ENCODE measurements at places on chromosomes 12 and 14.

DNA sequence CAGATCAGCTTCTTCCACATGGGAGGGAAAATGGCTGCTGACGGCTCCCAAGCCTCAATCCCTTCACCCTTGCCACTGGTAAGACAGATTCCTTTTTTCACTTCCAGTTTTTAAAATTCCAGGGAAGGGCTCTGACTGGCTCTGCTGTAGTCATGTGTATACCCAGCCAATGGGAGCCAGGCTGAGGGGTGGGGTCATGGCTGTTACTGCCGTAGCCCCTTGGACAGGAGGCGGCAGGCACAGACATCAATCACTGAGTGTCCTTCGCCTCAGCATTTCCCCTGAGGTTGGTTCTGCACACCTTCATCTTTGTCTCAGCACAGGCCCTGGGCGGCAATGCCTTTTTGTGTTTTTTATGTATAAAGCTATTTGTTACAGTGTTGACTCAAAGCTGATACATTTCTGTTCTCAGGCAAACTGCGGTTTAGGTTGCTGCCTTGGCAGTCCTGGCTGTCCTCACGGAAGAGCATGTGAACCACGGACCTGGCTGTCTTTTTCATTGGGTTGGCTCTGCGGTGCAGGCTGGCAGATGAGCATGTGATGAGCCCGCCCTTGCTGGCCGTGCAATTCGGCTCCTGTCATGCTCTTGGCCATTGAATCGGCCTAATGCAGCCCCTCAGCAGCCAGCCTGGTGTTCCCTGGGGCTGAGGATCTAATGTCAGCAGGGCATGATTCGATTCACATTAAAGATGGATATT lies 74.3 kb downstream of the PPM1A start:
- DNase-seq = no peak

GRCh38 chr14:99148861-99149610 lies 123.0 kb downstream of the BCL11B start:
- DNase-seq = no peak

- DNase-seq = no peak
Observed at GRCh38 chr12:24906141-24906540, 42.8 kb downstream of the BCAT1 start.

- DNase-seq = no peak
Observed at GRCh38 chr14:31360919-31361662, 59.3 kb downstream of the HEATR5A start.

GRCh38 chr12:102504280-102504679 lies 23.9 kb upstream of the IGF1 start:
- no peak for DNase-seq

- peak; percentile 56 for DNase-seq
Observed at GRCh38 chr14:83300476-83301064, 1766.9 kb upstream of the SEL1L start.

DNA sequence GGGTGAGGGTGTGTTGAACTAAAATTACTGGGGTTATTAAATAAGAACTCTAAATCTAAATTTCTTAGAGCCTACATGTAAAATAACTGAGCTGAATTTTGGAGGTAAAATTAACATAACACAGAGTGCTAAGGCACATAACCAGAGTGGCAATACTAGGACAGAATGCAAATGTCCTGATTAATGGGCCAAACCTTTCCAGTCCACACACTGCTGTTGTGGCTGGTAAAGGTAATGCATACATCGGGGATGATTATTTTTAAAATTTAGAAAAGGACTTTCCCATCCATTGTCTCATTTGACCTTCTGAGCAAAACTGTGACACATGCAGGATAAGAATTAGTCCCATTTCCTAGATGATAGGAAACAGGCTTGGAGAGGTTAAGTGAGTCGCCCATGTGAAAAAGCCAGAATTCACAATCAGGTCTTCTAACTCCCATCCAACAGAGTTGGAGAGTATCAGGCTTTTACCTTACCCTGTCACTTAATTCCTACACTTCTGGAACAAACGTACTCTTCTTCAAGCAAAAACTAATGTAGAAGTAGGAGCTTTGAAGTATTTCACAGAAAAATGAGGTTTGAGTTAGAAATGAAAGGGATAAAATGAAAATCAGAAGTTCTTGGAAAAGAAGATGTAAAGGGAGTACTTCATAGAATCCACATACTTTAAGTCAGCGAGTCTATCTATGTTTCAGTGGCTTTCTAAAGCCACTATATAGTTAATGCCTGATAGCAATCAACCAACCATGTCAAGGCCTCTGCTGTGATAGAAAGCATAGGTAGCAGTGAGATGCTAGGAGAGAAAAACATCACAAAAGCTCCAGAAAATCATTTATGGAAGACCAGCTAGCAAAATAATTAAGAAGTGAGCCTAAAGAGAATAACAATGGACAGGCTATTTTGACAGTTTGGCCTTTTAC lies 334.9 kb upstream of the DIO2 start:
- no peak for DNase-seq

GRCh38 chr12:14605401-14605989 lies 37.8 kb upstream of the PLBD1 start:
- DNase-seq = peak; percentile 12

- DNase-seq = no peak
Observed at GRCh38 chr14:54206516-54206915, 190.3 kb upstream of the CDKN3 start.

DNA sequence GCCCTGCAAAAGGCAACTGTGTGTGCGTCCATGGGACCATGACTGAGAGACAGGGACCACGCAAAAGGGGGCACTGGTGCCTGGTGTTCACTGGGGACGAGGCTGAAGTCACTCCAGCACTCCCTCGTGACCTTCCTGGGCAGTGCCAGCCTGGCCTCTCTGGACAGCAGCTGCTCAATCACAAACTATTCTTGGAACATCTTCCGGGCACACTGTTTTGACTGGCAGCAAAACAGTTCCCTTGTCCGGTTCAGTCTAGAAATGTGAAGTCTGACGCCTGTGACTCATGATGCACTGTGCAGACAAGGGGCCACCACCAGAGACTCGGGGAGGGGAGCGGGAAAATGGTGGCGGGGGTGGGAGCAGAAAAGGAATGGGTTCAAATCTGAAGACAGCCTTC lies 20.8 kb downstream of the SNRNP35 start:
- no peak for DNase-seq

Data from NCI-H1105 (cell line).